ENCODE measurements at places on chromosomes 6 and 20. TPM values are rescaled to one million over a fixed set of nuclear protein-coding genes. Genes with fewer than 3 reads are reported as not detected.

DNA sequence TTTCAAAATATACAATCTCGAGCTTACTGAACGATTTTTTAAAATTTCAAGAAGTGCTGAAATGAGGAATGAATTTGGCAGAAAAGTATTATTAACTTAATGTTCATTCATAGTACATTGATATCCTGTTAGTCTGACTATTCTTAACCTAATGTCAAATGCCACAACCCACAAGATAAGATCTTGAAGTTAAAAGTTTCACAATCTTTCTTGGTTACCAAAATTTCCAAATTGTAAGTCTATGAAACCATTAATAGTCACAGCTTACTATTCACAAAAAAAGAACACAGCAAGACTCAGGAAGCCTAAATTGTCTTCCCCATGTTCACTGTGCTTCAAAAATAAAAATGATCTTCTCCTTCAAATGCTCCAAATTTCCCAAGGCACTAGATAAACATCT, 71.3 kb downstream of the HACE1 start:
- no peak for DNase-seq

DNA sequence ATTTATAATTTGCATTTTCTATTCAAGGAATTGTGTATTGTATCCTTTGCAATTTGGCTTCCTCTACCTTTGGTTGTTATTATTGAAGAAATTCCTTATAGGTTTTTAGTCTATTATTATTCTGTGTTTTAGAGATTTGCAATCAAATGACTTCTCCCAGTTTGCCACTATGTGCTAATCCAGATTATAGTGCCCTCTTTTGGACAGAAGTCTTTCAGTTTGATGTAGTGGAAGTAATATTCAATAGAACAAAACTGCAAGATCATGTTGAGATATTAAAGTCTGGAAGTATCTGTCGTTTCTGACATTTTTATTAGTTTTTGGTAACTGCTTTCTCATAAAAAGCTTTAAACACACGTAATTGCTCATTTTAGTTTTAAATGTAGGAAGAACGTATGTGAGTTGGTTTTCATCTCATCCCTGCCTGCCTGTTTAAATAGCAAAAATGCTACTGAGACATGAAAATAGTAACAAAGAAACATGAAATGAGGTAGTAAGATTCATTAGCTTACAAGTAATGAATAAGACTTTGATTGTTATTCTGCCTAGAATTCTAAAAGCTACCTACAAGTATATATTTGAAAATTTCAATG, 72.8 kb downstream of the RTN4IP1 start:
- peak; percentile 52 for DNase-seq

GRCh38 chr6:64266351-64266821, 630.8 kb downstream of the PHF3 start:
- peak; percentile 72 for DNase-seq

DNA sequence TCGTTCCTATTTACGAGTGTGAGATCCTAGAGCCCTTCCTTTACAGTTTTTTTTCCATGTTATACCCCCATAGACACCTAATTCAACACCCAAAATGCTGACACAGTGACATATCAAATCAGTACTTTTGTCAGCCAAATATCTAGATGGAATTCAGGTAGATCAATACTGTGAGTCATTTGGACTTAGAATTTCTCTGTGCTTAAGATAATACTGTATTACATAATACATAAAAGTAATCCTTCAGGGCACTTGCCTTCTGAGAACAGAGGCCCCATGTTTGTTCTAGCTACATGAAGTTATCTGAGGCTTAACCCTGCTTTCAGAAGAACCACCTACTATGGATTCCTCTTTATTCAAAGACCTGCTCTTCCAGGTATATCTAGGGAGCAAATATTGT, 623.1 kb downstream of the PHF3 start:
- DNase-seq = no peak

DNA sequence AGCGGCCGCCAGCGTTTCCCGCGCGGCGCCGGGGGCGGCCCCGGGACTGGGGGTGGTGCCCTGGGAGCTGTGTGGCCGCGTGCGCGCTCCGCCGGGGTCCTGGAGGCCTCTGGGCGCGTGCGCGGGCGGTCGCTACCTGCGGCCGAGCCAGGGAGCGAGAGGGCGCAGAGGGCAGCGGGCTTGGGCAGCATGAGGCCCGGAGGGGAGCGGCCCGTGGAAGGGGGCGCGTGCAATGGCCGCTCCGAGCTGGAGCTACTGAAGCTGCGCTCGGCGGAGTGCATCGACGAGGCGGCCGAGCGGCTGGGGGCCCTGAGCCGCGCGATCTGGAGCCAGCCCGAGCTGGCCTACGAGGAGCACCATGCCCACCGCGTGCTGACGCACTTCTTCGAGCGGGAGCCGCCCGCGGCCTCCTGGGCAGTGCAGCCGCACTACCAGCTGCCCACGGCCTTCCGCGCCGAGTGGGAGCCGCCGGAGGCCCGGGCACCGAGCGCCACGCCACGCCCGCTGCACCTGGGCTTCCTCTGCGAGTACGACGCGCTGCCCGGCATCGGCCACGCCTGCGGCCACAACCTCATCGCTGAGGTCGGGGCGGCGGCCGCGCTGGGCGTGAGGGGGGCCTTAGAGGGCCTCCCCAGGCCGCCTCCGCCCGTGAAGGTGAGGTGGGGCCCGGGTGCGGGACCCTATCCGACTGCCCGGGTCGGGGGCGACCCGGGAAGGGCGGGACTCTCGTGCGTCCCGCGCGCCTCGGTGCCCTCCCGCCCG, at the start of gene PM20D2:
PM20D2 (plus strand) TSS at position 100 of the 762 bp plus-strand sequence; CDS start at position 190, 90 bp downstream.
- no peak for DNase-seq

DNA sequence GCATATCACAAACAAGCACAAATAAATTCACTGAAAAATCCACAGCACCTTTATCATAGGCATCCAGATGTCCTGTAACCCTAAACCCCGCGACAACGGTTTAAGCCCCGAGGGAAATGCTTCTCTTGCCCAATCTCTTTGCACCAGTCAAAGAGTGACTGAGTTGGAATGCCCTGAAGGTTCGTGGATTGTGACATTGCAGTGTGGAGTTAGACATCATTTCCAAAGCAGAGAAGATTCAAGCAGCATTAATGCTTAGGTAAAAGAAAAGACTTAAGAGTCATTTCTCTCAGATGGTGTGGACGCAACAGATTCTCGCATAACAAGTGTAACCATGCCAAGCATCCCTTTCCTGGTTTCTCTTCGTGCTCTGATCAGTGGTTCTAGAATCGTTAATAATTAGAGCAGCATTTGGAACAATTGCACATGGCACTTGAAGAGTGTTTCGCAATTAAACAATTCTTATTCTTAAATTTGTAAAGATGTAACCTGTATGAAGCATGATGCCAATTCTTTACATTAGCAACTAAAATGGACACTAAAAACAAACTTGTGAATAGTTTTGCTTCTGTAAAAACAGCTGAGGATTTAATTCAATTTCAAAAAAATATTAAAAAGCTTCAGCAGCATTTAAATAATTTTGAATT, 121.6 kb downstream of the HIVEP2 start:
- DNase-seq = peak; percentile 57

DNA sequence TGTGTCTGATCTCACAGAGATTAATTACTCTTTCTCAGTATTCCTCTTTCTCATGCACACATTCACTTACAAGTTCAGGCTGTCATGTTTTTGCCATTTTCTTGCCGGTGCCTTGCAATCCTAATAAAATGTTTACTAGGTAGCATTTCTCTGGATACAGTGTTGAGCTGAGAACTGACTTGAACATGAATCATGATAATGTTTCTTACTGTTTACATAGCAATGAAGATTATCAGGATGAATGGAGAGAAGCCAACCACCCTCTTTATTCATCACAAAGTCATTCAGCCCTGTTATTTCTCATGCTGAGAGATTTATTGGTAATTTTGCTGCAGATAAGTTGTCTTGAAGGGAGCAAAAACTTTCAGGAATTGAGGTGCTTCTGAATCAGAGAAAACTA, 185.5 kb upstream of the ECI2 start:
- DNase-seq = peak; percentile 81

DNA sequence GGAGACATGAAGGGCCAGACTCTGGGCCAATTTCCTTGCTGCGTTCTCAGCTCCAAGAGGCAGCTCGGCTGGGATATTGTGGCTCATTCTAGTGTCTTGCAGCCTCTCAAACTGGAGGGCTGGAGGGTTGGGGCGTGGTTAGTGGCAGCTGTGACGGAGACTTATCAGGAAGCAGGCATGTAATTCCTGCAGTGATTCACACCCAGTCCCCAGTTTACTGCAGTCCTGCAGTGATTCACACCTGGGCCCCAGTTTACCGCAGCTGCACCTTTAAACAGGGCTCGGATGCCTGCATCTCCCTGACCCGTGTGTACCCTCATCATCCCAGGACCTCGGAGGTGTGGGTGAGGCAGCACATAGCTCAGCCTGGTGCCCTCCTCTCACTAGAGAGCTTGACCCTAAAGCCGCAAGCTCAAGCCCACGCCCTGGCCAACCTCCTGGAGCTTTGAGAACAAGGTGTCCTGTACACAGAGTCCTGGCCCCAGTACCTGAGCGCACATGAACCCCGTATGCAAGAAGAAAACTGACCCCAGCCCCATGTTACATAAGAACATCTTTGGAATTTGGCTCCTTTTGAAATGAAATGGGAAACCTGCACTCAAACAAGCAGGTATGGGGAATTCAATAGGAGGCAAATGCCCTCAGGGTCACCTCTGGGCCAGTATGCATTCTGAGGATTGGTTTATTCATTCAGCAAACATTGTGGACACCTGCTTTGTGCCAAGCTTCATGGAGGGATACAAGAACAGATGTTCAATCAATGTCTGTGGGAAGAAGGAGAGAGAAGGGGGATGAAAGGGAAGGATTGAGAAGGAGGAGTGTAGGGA, 55.3 kb upstream of the FAM83D start:
- peak; percentile 79 for DNase-seq

DNA sequence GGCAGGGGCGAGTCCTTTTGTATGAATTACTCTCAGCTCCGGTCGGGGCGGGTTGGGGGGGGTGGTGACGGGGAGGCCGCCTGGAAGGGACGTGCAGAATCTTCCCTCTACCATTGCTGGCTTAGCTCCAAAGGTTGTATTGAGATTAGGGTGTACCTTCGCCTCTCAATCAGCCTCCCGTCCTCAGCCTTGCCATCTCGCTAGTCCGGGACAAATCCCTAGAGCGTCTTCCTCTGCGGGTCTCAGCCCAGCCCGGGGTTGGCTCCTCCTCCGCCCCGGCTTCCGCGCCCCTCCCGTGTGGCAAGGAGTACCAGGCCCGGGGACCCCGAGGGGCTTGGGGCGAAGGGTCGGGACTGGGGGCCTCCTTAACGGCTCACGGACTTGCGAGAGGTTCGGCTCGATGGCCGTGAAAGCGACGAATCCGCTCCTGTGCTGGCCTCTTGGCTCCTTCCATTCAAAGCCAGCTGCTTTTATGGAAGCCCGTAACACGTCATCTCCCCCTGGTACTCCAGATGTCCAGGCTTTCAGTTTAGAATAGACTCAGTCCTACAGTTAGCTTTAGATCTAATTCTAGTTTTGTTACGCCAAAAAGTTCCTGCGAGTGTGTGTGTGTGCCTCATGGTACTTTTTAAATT, 636 bp upstream of the EEF1A1 start:
- DNase-seq = peak; percentile 66

DNA sequence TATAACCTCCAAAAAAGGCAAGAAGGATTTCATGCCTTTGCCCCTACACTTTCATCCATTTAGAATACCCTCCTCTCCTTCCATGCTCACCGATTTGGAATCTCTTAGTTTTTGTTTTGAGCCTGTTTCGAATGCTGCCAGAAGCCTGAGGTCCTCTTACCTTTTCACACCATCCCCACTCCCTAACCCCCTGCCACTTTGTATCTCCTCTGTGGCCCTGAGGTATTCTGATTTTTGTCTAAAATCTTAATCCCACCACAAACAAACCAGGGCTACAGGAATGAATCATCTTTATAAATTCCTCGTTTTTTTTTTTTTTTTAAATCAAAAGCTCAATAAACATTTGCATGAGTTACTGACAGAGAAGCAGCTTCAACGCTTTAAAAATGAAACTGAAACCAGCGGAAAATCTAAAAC, 1.6 kb upstream of the RPS12 start:
- no peak for DNase-seq

DNA sequence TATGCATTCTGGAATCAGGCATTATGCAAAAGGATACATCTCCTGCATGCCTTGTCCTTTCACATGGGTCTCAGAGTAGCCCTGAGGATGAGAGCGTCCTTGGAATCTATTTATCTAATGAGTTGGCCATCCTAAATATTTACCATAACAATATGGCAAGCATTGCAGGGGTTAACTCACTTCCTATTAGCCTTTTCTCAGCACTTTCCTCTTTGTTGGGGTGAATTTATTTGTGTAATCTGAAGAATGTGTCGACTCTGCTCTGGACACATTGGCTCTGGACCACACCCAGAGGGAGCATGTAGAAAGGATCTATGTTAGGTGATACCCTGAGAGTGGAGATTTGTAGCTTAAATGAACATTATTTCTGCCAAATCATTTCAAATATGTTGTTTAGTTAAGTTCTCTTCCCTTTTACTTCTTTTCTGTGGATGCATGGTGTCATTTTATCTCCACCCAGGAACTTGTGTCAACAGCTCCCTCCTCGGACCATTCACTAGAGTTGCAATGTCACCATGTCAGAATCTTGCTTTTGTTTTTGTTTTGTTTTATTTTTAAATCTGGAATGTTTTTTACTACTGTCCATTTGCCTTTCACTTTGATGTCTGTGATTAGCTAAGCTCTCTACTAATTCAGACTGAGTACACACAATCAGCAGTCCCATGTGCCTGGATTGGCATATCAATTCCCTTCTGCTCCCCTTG, 757.0 kb upstream of the MMS22L start:
- DNase-seq = peak; percentile 38

GRCh38 chr6:122790423-122791309, 1.6 kb downstream of the SMPDL3A start:
- DNase-seq = peak; percentile 72

- DNase-seq = no peak
These were observed 20.5 kb downstream of the PCK1 start for GRCh38 chr20:57581202-57582028.

DNA sequence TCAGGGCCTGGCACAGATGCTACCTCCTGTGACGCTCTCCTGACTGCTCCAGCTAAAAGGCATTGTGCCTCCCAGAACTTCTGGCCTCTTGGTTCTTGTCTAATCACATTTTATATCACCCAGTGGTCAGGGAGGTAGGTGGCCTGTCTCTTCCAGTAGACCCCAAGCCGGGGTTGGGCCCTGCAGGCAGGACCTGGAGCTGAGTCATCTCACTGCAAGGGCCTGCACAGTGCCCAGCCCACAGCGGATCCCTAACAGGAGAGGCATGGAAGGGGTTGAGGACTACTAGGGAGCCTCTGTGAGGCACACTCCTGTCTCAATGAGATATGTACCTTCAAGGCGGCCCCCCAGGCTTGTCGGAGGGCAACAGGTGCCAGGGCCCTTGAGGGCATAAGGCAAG, 6.4 kb downstream of the LEMD2 start:
- no peak for DNase-seq

DNA sequence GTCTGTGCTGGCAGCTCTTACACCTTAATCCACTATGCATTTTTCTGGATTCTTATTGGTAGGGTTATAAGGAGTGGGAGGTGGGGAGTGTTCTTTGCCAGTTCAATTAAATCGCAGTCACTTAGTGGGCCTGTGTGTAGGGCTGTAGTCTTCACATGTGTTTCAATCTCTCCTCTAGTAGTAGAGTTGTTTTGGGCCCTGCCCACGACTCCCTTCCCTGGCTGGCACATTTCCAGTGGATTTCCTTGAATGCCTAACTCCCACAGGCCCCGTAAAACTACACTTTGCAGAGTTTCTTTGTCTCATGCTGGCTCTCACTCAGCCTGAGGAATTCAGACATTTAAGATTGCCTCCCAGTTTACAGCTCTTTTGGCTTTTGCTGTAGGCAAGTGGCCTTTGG, 414.0 kb upstream of the OPRM1 start:
- peak; percentile 48 for DNase-seq

The CYP21A2 gene
- not detected for total RNA-seq

The PLEKHG1 gene
- 13.4 TPM for total RNA-seq

The LRRC73 gene
- 0.35 TPM for total RNA-seq

The RRAGD gene
- total RNA-seq = 4.2 TPM

The APOBEC2 gene
- not detected for total RNA-seq

The C2 gene
- not detected for total RNA-seq

The SSR1 gene
- 169 TPM for total RNA-seq

Data from renal cortical epithelial cell (primary cell).